Effector memory CD4-positive, alpha-beta T cell (primary cell): ENCODE measurements at places on chromosomes 11 and 22.
A peak's percentile ranks its signal among the peaks of the same experiment; 100 is the strongest.

- no peak overlapping the region for H3K27ac ChIP-seq
- no peak for DNase-seq
- no peaks in the 10 kb centered on the region for H3K27me3 ChIP-seq
- no peak overlapping the region for H3K4me3 ChIP-seq
- H3K4me1 ChIP-seq, result no peaks in the 10 kb centered on the region
Measured at GRCh38 chr11:8717876-8718753, 35.5 kb downstream of the RPL27A start.

DNA sequence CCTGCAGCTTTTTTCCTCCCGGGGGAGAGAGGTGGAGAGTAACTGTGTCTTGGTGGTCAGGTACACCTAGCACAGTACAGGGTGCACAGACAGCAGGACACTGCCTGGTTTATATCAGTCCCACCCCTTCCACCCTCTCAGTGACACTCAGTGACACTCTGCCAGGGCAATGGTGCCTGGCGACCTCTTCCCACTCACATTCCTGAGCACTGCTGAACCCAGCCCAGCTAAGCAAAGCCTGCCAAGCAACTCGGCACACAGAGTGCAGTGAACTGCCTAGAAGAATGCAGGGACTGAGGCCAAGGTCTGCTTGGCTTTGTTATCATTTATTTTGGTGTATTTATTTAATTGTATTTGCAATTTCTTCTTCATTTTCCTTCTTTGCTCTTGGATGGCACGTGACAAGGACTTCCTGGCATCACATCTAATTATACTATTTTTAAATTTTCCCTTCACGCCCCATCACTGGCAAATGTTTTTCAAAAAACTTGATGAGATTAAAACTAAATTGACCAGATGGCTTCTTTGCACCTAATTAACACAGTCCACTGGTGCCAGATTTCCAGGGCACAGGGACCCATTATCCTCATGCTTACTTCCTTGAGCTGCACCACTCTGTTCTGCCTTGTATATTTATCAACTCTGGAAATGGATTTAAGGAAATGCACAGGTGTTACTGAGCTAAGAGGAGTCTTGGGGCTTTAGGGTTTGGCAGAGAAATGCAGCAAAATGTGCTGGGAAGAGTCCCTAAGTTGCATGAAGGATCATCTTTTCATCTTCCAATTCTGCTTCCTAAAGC lies 205.6 kb downstream of the ADAMTS15 start:
- no peak overlapping the region for H3K4me3 ChIP-seq
- no peak overlapping the region for H3K27ac ChIP-seq
- no peak for DNase-seq
- no peaks in the 10 kb centered on the region for H3K4me1 ChIP-seq
- no peaks in the 10 kb centered on the region for H3K27me3 ChIP-seq

GRCh38 chr11:28849053-28849452 lies 740.9 kb downstream of the METTL15 start:
- H3K36me3 ChIP-seq, result no peaks in the 10 kb centered on the region
- no peaks in the 10 kb centered on the region for H3K27me3 ChIP-seq
- H3K4me3 ChIP-seq, result no peak overlapping the region
- H3K27ac ChIP-seq, result no peak overlapping the region
- DNase-seq, result no peak

DNA sequence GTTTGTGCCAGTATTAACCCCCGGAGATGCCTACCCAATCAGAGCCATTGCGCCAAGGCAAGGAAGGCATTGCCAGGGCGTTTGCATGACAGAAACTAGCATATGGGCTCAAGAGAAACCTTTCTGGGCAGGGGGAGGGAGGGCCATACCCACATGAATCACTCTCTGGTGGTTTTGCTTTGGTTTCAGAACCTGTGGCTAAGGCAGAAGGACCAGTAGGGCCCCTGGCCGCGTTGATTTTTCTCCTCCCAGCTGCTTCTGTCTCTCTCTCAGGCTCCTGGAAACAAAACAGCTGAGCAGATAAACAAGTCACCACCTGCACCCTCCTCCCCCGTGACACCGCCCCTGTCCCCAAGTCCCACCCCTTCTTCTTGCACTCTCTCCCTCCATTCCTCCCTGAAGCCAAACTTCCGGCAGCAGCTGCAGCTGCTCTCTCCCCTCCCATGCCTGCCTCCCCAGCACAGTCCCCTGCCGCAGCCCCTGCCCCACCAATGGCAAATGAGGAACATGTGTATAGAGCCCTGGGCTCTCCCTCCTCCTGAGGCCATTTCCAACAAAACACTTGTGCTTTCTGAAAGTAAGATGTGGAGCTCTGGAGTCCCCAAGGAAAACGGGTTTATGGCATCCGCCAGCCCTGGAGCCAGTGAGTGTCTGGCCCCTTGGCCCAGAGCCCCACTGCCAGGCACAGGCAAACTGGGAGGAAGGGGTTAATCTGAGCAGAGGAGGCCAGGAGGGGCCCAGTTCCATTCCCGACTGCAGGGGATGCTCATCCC lies 39.0 kb upstream of the ADA2 start:
- H3K4me3 ChIP-seq, result peak overlapping the region; percentile 8
- no peaks in the 10 kb centered on the region for H3K36me3 ChIP-seq
- H3K27me3 ChIP-seq, result no peaks in the 10 kb centered on the region
- no peak overlapping the region for H3K27ac ChIP-seq

- H3K4me1 ChIP-seq, result no peaks in the 10 kb centered on the region
- H3K4me3 ChIP-seq, result no peak overlapping the region
- H3K27me3 ChIP-seq, result no peaks in the 10 kb centered on the region
- H3K27ac ChIP-seq, result no peak overlapping the region
- no peaks in the 10 kb centered on the region for H3K36me3 ChIP-seq
Measured at GRCh38 chr11:70156291-70157037, 46.6 kb upstream of the FADD start.

- H3K4me1 ChIP-seq, result peaks cover 97% of the 10 kb centered on the region
- H3K36me3 ChIP-seq, result peaks cover 12% of the 10 kb centered on the region
- no peak for DNase-seq
- no peak overlapping the region for H3K4me3 ChIP-seq
Measured at GRCh38 chr11:64866173-64866491, 12.3 kb downstream of the EHD1 start.

DNA sequence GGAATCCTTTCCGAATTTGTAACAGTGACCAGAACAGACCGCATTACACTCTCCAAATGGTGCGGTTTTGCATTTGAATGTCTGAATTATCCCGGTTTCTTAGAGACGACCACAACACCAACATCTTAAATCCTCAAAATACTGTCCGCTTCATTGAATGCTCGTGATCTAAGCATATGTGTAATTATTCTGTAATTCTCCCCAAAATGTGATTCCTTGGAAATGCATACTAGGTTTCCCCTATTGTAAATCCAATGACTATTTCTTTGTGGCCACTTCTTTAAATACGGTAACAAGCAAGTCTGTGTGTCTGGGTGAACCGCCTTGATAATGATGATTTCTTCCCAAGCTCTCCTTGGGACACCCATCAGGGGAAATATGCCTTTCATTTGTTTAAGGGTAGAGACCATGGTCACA lies 87.3 kb upstream of the DBX1 start:
- no peaks in the 10 kb centered on the region for H3K27me3 ChIP-seq
- no peak overlapping the region for H3K27ac ChIP-seq
- DNase-seq, result no peak
- no peaks in the 10 kb centered on the region for H3K4me1 ChIP-seq
- H3K36me3 ChIP-seq, result no peaks in the 10 kb centered on the region

GRCh38 chr22:48333816-48334735 lies 1493.6 kb downstream of the BRD1 start:
- no peak for DNase-seq
- H3K27me3 ChIP-seq, result no peaks in the 10 kb centered on the region
- H3K36me3 ChIP-seq, result no peaks in the 10 kb centered on the region
- H3K4me3 ChIP-seq, result no peak overlapping the region

DNA sequence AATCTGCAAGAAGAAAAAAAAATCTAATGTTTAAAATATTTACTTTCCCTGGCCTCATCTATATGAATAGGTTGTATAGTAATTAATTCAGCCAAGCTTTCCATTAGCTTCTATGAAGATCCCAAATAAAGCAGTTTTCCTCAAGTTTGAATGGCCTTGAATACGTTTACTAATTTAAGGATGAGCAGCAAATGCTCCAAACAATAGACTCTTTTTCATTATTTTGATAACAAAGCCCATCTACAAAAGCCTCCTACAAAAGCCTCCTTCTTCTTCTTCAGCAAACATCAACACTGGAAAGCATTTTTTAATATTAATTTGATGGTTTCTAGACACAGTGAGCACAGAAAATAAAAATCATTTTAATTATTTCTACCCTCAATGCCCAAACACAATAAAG lies 1130.3 kb upstream of the CNTN5 start:
- H3K27me3 ChIP-seq, result no peaks in the 10 kb centered on the region
- DNase-seq, result no peak
- H3K36me3 ChIP-seq, result no peaks in the 10 kb centered on the region
- no peaks in the 10 kb centered on the region for H3K4me1 ChIP-seq
- H3K4me3 ChIP-seq, result no peak overlapping the region

DNA sequence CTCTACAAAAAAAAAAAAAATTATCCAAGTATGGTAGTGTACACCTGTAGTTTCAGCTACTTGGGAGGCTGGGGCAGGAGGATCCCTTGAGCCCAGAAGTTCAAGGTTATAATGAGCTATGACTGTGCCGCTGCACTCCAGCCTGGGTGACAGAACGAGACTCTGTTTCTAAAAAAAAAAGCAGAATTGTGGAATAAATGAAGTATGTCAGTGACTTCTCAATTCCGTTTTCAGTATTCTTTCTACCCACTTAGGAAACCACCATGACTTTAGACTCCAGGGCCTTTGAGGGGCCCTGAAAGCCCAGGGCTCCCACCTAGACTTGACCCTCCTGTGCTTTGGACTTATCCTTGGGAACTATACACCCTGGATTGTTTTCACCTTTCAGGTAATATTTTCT lies 6.5 kb upstream of the NUP160 start:
- no peak overlapping the region for H3K27ac ChIP-seq
- H3K4me1 ChIP-seq, result peaks cover 20% of the 10 kb centered on the region
- no peak for DNase-seq
- no peak overlapping the region for H3K4me3 ChIP-seq
- H3K27me3 ChIP-seq, result no peaks in the 10 kb centered on the region

- DNase-seq, result no peak
- H3K4me1 ChIP-seq, result no peaks in the 10 kb centered on the region
- H3K27ac ChIP-seq, result no peak overlapping the region
- no peaks in the 10 kb centered on the region for H3K27me3 ChIP-seq
Measured at GRCh38 chr11:103794262-103794661, 242.2 kb upstream of the DDI1 start.

DNA sequence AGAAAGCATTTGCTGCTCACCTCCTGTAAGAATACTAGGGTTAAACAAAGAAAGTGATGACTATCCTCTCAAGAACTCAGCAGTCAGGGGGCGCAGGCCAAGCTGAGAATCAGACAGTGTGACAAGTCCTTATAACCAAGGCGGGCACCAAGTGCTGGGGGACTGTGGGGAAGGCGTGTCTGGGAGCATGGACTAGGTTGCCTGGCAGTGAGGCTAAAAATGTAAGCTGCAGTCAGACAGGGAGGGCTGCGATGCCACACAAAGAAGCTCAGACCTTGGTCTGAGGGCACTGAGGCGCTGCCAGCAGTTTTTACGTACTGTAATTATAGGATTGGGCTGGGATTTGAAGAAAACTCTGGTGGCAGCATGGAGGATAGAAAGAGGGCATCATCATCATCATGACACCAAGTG lies 73.7 kb downstream of the FLI1 start:
- DNase-seq, result no peak
- H3K36me3 ChIP-seq, result peaks cover 95% of the 10 kb centered on the region
- no peak overlapping the region for H3K4me3 ChIP-seq

GRCh38 chr11:44113572-44113971 lies 18.1 kb downstream of the EXT2 start:
- H3K4me3 ChIP-seq, result no peak overlapping the region
- H3K4me1 ChIP-seq, result no peaks in the 10 kb centered on the region
- no peak overlapping the region for H3K27ac ChIP-seq
- H3K27me3 ChIP-seq, result no peaks in the 10 kb centered on the region
- no peak for DNase-seq
